ENCODE measurements at places on chromosomes 7 and 10.

GRCh38 chr7:105890290-105890997 lies 14.0 kb upstream of the ATXN7L1 start:
- no peak for DNase-seq

GRCh38 chr10:91983416-91983815 lies 59.8 kb downstream of the BTAF1 start:
- no peak for DNase-seq

DNA sequence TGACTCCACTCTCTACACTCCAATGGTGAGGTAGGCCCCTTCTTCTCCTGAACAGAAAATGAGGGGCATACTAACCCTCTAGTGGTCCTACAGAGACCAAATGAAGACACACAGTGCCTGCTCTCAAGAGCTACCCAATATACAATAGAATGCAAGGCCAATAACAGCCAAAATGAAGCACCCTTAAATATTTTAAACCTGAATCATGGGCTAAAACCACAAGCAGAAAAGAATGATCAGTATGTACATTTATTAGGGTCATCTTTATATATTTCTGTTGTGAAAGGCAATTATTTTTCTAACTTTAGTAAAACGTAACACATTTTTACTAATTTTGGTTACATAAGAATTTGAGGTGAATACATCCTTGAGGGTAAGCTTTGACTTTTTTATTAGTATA lies 49.9 kb upstream of the COL1A2 start:
- no peak for DNase-seq

- peak; percentile 28 for DNase-seq
These were observed 618.3 kb downstream of the LRMDA start for GRCh38 chr10:76049581-76050290.

GRCh38 chr10:11249152-11249807 lies 231.6 kb downstream of the CELF2 start:
- no peak for DNase-seq

GRCh38 chr7:21364801-21365271 lies 63.0 kb upstream of the SP4 start:
- no peak for DNase-seq

- no peak for DNase-seq
These were observed 117.1 kb upstream of the GATA3 start for GRCh38 chr10:7937315-7937945.

- DNase-seq, result no peak
These were observed 29.8 kb upstream of the ZNF746 start for GRCh38 chr7:149527414-149527813.

- DNase-seq, result peak; percentile 34
These were observed 608 bp downstream of the ACHE start for GRCh38 chr7:100894860-100895700.

- DNase-seq, result no peak
These were observed 75.1 kb downstream of the MAD1L1 start for GRCh38 chr7:2157473-2158279.

GRCh38 chr10:12720217-12720981 lies 281.1 kb downstream of the CCDC3 start:
- no peak for DNase-seq

DNA sequence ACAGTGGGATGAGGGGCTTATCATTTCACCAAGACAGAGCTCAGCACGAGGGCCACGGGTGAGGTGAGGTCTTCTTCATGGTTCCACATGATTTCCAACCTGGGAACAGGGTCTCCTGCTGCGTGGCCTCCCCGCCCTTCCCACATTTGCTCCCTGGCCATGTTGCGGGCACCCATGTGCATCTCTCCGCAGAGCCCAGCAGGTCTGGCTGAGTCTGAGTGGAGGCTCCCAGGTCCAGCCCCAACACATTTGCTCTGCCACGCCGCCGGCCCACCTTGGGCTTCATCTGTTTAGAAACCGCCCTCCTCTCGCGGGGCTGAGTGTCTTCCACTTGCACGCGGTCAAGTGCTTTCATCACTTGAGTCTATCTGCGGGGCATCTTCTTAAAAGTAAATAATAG lies 14.8 kb upstream of the PRKAR1B start:
- DNase-seq, result no peak

DNA sequence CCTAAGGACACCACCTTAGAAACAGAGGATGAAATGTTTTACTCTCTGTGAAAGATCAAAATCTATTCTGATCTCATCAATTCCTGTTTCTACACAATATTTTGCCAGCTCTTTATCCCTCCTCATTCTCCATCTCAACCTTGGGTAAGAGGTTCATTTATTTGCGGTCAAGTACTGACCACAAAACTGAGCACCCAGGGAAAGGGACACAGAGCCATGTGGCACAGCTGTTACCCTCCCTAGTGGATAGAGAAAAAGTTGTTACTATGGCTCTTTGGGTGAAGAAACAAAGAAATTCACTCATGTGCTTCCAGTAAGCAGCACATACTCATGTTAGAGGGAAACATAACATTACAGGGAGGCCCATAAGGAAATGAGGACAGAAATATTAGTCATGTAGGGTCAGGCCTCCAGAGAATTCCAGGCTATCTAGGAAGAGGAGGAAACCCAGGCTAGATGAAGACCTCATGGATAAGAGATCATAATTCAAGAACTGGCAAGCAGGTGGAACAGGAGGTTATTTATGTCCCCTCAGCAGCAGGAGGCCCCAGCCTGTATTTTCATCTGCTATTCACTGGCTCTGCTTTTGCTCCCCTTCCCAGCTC lies 114.5 kb downstream of the ATE1 start:
- no peak for DNase-seq

DNA sequence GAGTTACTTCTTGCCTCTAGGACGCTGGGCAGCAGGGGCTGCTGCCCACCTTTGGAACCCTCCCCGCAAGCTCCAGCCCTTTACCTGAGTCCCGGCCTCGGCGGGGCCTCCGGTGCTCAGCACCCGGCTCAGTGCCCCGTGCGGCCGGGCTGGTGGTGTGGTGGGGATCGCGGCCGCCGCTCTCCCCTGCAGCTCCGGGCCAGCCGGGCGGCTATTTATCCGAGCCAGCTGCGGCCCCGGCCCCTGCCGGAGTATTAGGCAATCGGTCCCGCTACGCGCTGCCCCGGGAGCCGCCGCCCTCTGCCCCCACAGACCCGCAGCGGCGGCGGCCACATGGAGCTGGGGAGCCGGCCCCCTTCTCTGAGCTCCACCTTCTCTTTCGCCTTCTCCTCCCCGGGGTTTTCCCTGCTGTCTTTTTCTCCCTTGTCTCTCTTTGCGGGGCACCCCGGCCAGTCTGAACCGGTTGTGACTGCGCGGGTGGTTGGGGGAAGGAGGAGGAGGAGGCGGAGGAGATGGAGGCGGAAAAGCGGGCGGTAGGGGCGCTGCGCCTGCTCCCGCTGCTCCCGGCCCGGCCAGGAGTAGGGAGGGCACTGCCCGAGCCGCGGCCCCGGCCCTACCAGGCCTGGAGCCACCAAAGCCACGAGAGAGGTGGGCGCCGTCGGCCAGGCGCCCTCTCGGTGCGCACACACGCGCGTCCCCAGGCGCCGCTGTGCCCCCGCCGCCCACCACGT lies at the start of gene SLC16A9:
Gene SLC16A9, minus strand, starts transcription at position 456 of the 731 bp plus-strand sequence. CDS start 25,559 bp downstream, outside the sequence.
- no peak for DNase-seq

DNA sequence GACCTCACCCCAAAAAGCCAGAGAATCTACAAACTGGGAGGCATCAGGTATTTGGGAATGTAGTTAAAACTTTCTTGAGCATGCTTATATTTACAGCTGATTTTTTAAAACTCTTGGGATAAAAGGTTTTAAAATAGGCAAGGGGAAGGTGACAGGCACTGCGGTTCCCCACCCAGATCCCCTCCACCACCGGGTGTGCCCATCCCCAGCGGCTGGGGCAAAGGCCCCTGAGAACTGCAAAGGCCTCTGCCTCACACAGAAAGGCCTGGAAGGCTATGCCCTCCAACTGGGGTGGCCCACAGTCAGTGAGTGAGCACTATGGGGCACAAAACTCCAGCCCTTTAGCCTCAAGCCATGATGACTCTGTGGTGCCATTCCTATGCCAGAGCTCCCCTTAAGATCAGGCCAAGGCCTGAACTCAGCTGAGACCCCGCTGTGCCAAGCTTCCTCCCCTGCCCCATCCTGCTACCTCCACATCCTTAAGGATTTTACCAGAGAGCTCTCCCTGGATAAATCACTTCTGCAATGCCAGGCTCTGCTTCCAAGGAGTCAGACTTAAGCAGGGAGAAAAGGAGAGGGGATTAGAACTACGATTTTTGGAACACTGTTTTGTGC lies 299.1 kb downstream of the GRID1 start:
- no peak for DNase-seq

DNA sequence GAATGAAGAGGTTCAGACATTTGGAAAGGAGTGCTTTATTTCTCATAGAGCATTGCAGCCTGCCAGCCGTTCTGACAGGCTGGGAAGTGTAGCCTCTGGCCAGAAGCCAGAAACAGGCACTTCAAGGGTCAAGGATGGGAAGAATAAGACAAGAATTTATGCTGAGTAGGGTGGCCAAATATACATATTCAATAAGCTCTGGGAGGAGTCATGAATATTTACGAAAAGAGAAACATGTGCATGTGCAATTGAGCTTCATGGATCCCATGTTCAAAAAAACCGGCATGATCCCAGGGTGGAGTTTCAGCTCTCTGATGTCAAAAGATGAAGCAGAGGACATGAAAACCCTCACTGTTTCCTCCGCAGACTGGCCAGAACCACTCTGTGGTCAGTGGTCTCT lies 32.9 kb downstream of the TLX1 start:
- DNase-seq, result no peak

GRCh38 chr10:67476201-67476600 lies 219.8 kb downstream of the CTNNA3 start:
- no peak for DNase-seq

DNA sequence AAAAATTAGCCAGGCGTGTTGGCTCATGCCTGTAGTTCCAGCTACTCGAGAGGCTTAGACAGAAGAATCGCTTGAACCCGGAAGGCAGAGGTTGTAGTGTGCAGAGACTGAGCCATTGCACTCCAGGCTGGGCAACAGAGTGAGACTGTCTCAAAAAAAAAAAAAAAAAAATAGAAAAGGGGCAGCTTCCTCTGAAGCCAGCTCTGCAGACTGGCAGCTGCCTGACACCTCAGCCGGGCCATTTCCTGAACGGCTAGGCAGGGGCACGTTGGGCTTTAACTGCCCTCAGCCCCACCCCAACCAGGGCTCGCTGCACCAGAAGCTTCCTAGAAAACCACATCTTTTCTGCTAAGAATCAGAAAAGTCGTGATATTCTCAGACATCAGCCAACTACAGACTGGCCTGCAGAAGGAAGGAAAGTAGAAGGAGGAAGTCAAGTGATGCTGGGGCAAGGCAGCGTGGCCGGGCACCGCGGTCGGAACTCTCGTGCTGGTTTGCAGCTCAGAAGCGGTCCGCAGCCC lies 38.0 kb downstream of the PRKAG2 start:
- peak; percentile 81 for DNase-seq

GRCh38 chr7:128794020-128794419 lies 2.3 kb downstream of the CCDC136 start:
- no peak for DNase-seq

DNA sequence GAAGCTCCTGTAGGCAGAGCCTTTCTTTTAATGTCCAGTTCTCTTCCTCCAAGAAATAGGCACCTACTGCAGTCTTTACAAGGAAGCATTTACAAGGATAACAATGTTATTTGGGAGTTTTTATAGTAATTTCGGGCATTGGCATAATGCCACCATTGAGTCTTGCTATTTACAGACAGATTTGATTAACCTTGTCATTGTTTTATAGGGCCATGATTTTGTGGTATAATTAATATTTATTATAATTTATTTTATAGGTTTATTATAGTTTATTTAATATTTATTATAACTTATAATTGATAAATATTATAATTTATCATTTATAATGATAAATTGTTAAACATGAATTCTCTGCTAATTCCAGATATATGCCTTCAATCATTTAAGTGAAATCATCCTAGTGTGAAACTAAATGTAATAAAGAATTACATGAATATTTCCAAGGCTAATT lies 573 bp upstream of the POT1 start:
- DNase-seq, result no peak

GRCh38 chr10:125756196-125756595 lies 19.4 kb downstream of the MMP21 start:
- DNase-seq, result no peak

- DNase-seq, result no peak
These were observed 74.2 kb upstream of the ANLN start for GRCh38 chr7:36315309-36315944.

DNA sequence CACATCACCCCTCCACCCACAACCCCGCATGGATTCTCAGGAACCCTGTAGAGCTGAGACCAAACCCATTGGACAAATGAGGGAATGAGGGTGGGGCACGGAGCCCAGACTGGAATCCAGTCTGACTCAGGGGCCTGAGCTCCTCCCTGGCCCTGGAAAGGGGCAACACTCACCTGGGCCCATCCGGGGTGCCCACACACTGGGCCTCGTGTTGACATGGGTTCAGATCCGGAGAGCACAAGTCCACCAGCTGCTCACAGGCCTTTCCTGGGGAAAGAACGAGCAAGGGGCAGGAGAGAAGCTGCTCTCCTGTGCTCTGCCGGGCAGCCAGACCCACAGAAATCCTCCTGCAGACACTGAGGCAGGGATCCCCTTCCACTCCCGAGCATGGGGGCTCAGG lies 172.2 kb downstream of the SLIT1 start:
- no peak for DNase-seq

- DNase-seq, result peak; percentile 52
These were observed 28.7 kb downstream of the CHST15 start for GRCh38 chr10:124064676-124065075.

- DNase-seq, result no peak
These were observed 34.4 kb upstream of the GRM8 start for GRCh38 chr7:127287133-127287532.

DNA sequence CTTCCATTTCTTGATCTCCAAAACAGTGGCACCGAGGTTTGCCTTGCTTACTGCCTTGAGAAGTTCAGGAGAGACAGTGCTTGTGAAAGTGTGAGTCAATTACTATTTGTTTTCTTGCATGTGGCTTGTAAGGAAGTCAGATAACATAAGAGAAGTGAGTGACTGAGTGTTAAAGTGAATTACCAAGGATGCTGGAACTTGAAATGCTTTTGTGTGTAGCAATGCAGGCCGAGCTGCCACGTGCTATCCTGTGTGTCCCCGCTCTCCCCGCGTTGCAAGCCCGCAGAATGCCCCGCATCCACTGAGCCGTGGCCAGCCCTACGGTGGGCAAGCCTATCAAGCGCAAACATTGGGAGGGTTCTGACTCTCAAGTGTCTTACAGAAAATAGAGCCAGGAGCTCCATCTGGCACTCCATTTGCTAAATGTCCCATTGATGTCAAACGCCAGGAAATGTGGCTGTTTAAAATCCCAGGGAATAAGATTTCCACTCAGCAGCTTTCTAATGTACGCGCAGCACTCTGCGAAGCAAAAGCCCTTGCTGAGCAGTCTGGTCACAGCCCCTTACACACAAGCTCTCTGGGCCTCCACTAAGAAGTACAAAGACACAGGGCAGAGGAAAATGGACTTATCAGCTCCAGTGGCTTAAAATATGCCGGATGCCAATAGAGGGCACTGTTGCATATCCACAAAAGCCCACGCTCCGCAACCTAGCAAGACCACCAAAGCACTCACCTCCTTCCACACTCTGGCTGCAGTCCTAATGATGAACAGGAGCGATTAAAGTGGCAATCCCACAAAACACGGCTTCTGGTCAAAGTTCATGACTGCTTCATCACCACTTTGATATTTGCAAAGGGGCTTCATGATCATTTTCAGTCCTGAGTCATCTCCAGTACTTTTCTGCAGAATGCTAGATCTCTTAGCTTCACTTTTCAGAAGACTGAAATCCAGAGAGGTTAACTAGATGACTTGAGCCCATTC lies 158.0 kb upstream of the ITGB1 start:
- no peak for DNase-seq
